ENCODE measurements at places on chromosomes 5 and 9.

GRCh38 chr5:321726-322251 lies 275 bp downstream of the AHRR start:
- DNase-seq, result no peak

DNA sequence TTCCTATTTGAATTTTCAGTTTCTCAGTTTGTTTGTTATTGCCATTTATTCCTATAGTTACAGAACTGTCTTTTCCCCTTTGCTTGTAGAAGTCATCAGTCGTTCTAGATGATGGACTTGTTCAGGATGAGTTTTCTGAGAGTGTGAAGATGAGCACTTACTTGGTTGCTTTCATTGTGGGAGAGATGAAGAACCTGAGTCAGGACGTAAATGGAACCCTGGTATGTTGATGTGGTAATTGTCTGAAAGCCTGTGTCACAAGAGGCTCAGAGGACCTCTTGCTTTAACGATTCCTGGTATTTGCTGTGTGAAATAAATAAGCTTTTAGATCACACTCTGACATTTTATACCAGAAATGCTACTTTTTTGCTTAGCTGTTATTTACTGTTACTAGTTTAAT lies 50.6 kb downstream of the LNPEP start:
- no peak for DNase-seq

GRCh38 chr5:158431369-158432029 lies 572.6 kb upstream of the CLINT1 start:
- peak; percentile 18 for DNase-seq

GRCh38 chr5:118176146-118176545 lies 812.2 kb downstream of the DTWD2 start:
- no peak for DNase-seq

DNA sequence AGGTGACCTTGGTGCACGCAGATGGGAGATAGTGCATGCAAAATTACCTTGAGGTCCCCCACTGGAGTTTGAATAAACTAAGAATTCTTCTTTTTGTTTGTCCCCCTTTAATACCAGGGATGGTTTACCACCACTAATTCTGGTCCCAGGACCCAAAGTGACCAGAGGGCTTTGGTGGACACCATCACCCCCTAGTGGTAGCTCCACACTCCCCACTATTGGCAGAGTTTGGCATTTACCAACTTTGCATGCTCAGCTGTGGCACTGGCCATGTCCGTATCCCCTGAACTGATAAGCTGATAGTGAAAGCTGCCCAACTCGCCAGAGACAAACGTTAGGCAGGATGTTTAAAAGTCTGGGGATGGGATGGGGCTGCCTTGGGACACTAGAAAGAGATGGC lies 3.3 kb downstream of the ASTN2 start:
- DNase-seq, result no peak

DNA sequence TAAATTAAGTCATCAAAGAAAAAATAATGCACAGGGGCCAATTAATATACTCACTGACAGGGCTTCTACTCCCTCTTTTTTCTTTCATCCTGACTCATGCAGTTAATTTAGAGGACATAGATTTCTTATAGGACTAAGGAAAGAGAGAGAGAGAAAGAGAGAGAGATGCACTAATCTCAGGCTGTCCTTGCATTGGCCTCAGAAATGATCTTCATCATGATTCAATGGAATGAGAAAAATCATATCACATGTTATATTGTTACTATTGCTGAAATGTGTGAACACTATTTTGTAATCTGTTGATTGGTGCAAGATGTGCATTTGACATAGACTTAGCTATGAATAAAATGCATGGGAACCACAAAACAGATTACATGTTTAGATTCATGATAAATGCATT lies 608.3 kb upstream of the NUDT12 start:
- DNase-seq, result no peak

Measured in T-helper 2 cell (primary cell).